Dorsolateral prefrontal cortex (tissue), 122 donors: ENCODE measurements at places on chromosomes 12 and 14. TPM values are rescaled to one million over a fixed set of nuclear protein-coding genes. Genes with fewer than 3 reads are reported as not detected.

GRCh38 chr14:102317564-102318248, 1.8 kb upstream of the ZNF839 start:
- DNase-seq = peak; percentile 34

DNA sequence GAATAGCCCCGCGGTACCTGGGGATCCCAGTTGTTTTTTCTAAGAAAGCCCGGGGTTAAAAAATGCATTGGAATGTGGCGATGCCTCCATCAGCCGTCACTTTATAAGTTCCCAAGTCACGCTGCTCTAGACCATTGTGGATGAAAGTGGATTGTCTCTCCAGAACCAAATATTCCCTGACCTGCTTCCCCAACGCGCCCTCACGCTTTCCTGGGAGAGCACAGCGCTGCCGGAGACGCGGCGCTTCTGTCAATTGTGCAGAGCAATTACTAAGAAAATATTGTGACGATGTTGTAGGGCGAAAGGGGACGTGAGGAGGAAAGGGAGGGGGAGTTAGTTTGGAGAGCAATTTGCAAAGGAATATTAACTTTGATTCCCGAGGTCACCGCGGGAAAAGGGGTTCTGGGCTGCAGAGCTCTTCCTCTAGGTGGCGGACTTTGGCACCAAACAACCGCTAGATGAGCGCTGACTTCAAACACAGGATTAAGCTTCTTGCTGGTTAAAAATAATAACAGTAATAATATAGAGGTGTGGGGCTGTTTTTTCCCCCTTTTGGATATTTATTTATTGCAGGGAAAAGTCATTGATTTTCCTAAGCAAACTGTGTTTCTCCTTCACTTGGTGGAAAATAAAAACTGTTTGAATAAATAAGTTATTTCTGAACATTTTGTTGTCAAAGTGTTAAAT, 9.6 kb upstream of the FOXG1 start:
- DNase-seq = no peak

GRCh38 chr12:68011882-68012207, 22.6 kb downstream of the IFNG-AS1 start:
- DNase-seq = no peak

- no peak for DNase-seq
These were observed 220.6 kb upstream of the HMGA2 start for GRCh38 chr12:65603438-65604351.

- no peak for DNase-seq
These were observed 11.3 kb downstream of the GARIN6 start for GRCh38 chr12:99658671-99659349.

- no peak for DNase-seq
These were observed 119.8 kb downstream of the DPF3 start for GRCh38 chr14:72774141-72774540.

GRCh38 chr12:51357374-51358047, 11.0 kb upstream of the CELA1 start:
- no peak for DNase-seq

DNA sequence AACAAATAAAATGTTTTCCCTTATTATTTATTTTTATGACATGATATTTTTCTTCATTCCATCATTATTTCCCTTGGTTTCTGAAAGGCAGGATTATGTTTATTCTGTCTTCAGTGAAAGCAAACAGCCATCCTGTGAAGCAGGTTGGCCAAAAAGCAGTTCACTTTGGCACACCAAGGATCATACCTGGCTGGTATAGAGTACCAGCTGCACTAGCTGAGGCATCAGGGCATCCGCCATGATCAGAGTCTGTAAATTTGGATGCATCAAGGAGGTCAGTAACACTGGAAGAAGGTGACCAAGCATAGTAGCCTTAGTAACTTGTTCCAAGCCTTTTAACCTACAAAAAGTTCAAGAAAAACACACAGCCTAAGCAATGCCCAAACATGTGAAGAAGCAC, 123.3 kb downstream of the HECTD4 start:
- no peak for DNase-seq

DNA sequence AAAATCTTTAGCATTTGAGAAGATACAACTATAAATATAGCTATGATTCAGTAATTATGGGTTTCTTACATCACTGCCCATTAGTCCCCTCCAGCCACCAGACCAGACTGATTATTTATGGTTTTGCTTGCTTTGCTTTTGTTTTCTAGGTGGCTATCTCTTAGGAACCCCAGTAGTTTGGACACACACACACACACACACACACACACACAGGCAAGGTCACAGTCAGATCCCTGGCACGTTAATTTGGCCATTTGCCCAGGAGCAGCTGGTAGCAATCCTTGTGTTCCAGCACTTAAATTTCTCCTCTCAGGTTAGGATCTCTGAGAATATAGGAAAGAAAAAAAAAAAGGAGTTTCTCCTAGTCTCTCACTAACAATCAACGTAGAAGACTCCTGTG, 90.2 kb upstream of the RESF1 start:
- DNase-seq = no peak

DNA sequence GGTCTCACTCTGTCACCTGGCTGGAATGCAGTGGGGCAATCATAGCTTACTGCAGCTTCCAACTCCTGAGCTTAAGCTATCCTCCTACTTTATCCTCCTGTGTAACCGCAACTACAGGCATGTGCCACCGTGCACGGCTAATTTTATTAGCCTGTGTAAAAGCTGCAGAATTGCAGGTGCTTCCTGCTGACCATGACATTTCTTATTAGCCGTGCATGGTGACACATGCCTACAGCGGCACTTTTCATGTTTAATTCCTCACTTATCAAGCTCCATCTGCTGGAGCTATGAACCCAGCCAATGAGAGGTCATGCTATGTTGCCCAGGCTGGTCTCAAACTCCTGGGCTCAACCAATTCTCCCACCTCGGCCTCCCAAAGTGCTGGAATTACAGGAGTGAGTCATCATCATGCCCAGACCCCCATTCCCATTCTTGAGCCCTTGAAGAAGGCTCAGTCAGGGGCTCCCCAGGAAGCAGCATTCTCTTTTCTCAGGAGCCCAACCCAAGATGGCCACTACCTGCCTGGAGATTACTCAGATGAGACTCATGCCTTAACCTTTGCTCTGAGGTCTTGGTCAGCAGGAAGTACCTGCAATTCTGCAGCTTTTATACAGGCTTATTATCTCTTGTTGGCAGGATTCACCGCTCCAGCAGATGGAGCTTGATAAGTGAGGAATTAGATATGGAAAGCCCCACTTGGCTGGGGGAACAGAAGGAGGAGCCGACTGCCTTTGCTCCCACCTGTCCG, 503.2 kb downstream of the MED13L start:
- no peak for DNase-seq

DNA sequence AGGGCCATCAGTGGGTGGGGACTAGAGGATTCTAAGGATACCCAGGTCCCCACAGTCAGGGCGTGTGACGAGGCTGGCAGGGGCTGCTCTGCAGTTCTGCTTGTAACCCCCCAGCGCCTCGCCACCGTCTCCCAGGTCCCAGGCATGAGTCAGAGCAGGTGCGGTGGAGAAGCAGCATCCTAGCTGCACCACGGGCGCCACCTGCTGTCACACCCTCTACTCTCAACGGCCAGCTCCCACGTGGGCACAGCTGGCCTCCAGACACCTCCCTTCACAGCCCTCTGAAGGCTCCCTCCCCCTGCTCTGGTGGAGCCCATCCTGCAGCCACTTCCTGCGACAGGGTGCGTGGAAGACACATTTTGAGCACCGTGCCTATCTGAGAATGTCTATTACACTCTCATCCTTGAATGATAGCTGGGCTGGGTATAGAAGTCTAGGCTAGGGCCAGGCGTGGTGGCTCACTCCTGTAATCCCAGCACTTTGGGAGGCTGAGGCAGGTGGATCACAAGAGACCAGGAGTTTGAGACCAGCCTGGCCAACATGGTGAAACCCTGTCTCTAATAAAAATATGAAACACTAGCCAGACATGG, 6.9 kb upstream of the NUDT14 start:
- DNase-seq = no peak

GRCh38 chr12:119840582-119840981, 36.5 kb downstream of the CIT start:
- no peak for DNase-seq

The ARMH4 gene
- 28.2 TPM for total RNA-seq

The TDRD9 gene
- total RNA-seq = 13.2 TPM

The TMED8 gene
- total RNA-seq = 25.9 TPM

The GPR33 gene
- total RNA-seq = not detected

The PRPH gene
- total RNA-seq = 0.77 TPM

The DPPA3 gene
- total RNA-seq = not detected

The GPR65 gene
- total RNA-seq = 0.38 TPM
